ENCODE measurements at places on chromosomes 2 and 18. TPM values are rescaled to one million over a fixed set of nuclear protein-coding genes. Genes with fewer than 3 reads are reported as not detected.

OSR1 gene
- total RNA-seq: 1.3 TPM

WDFY1 gene
- 27.2 TPM for total RNA-seq

GREB1L gene
- 2.7 TPM for total RNA-seq

RNF125 gene
- 0.29 TPM for total RNA-seq

SLC5A7 gene
- not detected for total RNA-seq

RFTN2 gene
- total RNA-seq: 1.5 TPM

PCARE gene
- total RNA-seq: not detected

CFAP65 gene
- total RNA-seq: not detected

MAP3K19 gene
- not detected for total RNA-seq

FLACC1 gene
- total RNA-seq: 0.23 TPM

ZNF516 gene
- 7.4 TPM for total RNA-seq

SERPINB3 gene
- total RNA-seq: not detected

PAX3 gene
- 5.5 TPM for total RNA-seq

LCT gene
- 0.14 TPM for total RNA-seq

ANKRD30BL gene
- total RNA-seq: not detected

INPP5D gene
- not detected for total RNA-seq
